ENCODE measurements at places on chromosomes 3 and 15.
A peak's percentile ranks its signal among the peaks of the same experiment; 100 is the strongest.

DNA sequence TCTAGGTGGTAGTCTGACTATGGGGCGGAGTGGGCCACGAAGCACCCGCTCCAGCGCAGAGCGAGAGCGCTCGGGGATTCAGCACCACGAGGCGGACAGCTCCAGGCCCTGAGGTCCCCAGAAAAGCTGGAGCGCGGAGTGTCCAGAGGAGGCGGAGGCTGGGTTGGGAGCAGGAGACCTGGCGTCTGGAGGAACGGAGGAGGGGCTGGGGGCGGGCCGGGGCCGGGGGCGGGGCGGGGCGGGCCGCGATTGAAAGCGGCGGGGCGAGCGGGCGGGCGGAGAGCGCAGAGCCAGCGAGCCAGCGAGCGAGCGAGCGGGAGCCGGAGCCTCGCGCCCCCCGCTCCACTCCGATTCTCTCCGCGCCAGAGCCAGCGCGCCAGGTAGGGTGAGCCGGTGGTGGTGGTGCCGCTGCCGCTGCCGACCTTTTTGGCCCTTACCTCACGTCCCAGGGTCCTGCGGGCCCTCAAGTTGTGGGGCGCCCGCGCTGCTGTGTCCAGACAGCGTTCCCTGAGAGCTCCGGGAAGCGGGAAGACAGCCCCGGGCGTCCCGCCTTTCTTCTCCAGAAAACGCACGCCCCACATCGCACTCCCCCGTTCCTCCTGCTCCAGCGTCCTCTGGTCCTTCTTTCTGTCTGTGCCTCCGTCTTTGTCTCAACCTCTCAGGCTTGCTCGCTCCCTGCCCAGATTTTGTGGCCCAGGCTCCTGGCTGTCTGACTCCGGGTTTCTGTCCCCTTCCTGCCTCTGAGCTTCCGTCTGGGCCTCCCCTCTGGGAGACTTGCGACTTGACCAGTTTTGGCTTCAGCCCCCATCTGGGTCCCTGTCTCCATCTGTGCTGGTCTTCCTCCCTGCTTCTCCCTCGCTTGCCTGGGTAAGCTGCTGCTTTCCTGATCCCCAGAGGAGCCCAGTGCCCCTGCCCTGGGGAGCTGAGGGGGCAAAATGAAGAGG lies at the start of gene GRM2:
Gene GRM2, plus strand, starts transcription at position 281 of the 944 bp plus-strand sequence. CDS start 1,916 bp downstream, outside the sequence.
- no peak for DNase-seq

DNA sequence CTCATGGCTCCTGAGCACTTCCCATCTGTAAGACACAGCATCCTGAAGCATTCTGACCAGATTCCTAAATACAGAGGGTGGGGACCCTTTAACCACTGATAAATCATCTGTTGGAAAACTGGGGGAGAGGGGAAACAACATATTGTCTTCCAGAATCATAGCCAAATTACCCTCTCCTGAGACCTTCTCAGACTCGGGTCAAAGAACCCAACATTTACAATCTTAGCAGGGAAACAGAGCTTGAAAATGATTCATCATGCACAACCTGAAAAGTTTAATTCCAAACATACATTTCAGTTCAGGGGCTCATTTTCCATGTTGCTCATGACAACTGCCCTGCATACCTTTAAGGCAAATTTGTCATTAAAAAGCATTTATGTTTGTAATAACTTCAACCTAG lies 48.5 kb upstream of the TSPAN3 start:
- DNase-seq: no peak

- no peak for DNase-seq
These were observed 10.5 kb upstream of the PLA2G4E start for GRCh38 chr15:42031198-42031915.

DNA sequence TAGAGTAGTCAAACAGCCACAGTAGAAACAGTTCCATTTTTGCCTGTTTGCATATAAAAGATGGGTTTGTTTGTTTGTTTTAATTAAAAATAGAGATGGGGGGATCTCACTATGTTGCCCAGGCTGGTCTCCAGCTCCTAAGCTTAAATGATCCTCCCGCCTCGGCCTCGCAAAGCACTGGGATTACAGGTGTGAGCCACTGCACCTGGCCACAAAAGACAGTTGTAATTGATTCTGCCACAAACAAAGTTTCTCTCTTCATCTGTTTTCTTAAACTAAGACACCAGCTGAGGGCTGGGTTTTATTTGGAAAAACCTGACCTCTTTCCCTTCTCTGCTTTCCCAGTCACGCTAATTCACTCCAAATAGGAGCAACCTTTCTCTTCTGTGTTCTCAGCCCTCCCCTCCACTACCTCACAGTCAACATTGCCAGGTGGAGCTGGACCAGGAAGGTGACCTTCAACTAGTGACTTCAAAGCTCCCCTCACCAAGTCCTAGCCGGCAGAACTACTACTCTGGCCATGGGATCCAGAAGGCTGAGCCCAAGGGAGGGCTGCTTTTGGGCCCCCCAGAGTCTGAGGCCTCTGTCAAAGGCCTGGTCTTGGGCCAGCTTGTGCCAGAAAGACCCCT lies 1.5 kb upstream of the IDH2 start:
- DNase-seq: peak; percentile 34

DNA sequence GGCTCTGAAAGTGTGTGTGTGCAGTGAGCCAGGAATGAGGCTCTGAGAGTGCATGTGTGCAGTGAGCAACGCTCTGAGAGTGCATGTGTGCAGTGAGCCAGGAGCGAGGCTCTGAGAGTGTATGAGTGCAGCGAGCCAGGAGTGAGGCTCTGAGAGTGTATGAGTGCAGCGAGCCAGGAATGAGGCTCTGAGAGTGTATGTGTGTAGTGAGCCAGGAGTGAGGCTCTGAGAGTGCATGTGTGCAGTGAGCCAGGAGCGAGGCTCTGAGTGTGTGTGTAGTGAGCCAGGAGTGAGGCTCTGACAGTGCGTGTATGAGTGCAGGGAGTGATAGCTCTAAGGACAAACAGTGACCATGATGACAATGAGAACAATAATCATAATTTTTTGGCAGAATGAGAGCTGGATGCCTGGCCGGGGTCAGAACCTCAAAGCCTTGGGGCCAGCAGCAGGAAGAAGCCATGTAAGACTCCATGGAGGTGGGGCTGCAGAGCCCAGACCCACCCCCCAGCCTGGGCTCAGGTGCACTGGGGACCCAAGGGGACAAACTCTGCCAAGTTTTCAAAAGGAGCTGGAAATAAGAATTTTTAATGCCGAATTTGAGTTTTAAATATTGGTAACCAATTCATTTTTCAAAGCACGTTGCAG lies 85.7 kb upstream of the PRR20G start:
- no peak for DNase-seq

GRCh38 chr15:66180531-66181097 lies 72.9 kb downstream of the MEGF11 start:
- DNase-seq: no peak

- DNase-seq: no peak
These were observed 236.6 kb downstream of the TBC1D5 start for GRCh38 chr3:17505856-17506255.

- no peak for DNase-seq
These were observed 211.2 kb downstream of the WDR72 start for GRCh38 chr15:53548236-53548635.

DNA sequence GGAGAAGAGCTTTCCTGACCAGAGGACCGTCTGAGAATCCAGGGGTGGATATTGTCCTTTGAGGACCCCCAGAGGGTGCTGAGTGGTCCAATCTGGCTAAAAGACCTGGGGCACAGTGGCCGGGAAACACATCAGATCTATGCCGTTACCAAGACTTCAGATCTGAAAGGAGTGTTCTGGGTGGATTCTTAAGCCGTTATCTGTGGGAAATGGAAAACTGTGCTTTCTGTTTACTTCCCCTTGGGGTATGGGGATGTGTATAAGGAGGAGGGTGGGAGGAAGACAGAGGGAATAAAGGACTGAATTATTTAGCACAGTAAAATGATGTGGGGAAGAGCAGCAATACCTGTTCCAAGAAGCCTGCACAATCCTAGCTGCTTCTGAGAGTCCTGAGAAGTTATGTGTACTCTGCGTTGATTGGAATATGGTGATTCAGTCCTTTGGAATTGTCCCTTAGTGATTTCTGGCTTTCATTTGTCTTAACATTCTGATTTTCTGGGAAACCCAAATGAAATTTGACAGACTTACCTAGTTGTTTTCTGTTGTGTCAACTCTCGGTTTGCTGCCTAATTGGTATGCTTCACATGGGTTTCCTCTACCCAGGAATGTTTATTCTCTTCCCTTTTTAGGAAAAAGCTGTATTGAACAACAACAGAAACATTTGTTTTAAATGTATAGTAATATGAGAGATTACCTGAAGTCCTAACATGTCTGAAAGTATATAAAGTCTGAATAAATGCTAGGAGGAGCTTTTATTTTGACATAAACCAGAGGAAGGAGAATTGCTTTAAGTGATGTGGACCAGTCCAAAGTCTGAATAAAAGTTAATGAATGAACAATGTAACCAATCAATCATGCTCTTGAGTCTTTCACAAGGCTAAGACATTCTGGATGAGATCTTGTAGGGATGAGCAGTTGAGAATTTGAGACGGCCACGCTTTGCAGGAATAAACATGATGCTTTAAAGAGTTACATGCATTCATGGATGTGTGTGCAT lies 427.1 kb upstream of the C2CD4B start:
- DNase-seq: no peak

DNA sequence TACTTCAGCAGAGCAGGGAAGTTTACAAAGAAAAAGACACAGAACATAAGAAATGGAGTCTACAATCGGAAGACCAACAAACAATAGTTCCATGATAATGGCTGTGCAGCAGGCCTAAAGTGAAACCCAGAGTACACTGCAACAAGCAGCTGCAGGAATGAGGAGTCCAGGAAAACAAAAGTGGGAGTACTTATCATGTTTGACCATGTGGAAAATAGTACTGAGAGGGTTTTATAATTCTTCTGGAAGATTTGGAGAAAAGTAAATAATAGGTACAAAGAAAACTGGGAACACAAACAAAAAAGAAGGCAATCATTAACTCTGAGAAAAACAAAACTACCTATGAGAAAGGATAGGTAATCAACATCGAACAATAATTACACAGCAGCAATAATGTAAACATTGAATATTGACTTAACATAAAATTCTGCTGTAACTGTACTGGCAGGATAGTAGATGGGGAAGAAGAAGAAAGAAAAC lies 87.5 kb downstream of the NEK10 start:
- no peak for DNase-seq

DNA sequence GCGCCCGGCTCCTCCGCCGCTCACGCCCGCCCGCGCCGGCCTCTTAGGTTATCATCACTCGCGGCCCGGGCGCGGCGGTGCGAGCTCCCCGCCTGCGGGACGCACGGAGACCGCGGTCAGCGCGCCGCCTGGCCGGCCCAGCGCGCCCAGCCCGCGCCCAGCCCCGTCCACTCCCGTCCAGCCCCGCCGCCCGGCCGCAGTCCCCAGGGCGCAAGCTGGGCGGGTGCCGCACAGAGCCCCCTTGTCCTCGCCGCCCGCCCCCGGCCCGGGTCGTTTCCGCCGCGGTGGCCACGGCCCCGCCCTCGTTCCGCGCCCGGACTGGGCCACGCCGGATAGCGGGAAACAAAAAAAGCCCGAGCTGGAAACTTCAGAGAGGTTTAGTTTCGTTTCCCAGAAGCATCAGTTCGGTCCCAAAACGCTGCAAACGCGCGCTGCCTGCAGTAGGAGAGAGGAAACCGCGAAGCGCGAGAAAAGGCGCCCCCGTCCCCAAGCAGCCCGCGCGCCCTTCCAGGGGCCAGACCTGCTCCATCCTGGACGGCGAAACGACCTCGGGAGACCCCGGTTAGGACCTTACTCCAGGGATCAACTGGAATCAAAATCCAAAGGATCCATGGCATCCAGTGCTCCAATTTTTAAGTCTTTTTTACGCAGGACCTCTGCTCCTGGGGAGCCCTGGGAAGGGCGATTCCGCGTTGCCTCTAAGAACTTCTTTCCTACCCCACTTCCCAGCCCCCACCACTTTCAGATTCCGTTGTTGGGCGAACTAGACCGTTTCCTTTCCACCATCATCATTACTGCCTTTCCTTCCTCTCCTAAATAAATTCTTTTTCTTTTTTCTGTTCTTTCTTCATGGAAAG lies at the start of gene ATP10A:
Gene ATP10A, minus strand, starts transcription at position 217 of the 857 bp plus-strand sequence. CDS start 231 bp downstream, outside the sequence.
- DNase-seq: no peak

GRCh38 chr3:60046210-60046609 lies 996.4 kb upstream of the CFAP20DC start:
- no peak for DNase-seq

DNA sequence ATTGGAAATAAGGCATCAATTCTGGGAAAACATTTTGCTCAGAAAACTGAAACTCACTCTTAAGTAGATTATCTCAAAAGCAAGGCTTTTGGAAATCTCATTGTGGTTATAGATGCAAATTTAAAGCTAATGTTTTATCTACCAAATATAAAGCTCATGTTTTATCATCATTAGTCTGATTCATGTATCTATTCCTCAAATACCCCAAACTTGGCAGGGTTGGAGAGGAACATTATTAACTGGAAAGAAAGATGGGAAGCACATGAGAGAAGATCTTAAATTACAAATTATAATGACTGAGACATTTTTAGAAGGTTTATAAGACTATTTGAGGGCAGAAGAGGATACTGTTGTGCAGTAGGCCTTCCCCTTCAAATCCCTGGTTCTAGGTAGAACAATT lies 137.3 kb upstream of the TGFBR2 start:
- DNase-seq: no peak

GRCh38 chr3:152471814-152472671 lies 203.3 kb downstream of the MBNL1 start:
- peak; percentile 46 for DNase-seq

GRCh38 chr3:79960594-79960993 lies 192.8 kb upstream of the ROBO1 start:
- DNase-seq: no peak

GRCh38 chr3:15754047-15754446 lies 43.7 kb downstream of the ANKRD28 start:
- DNase-seq: no peak

GRCh38 chr3:59798372-59799086 lies 748.7 kb upstream of the CFAP20DC start:
- DNase-seq: no peak

- DNase-seq: no peak
These were observed 53.3 kb downstream of the PPP2R3A start for GRCh38 chr3:136018876-136019275.

Measured in Jurkat, Clone E6-1 (cell line).